ENCODE measurements at places on chromosomes 7 and 10. TPM values are rescaled to one million over a fixed set of nuclear protein-coding genes. Genes with fewer than 3 reads are reported as not detected.

DNA sequence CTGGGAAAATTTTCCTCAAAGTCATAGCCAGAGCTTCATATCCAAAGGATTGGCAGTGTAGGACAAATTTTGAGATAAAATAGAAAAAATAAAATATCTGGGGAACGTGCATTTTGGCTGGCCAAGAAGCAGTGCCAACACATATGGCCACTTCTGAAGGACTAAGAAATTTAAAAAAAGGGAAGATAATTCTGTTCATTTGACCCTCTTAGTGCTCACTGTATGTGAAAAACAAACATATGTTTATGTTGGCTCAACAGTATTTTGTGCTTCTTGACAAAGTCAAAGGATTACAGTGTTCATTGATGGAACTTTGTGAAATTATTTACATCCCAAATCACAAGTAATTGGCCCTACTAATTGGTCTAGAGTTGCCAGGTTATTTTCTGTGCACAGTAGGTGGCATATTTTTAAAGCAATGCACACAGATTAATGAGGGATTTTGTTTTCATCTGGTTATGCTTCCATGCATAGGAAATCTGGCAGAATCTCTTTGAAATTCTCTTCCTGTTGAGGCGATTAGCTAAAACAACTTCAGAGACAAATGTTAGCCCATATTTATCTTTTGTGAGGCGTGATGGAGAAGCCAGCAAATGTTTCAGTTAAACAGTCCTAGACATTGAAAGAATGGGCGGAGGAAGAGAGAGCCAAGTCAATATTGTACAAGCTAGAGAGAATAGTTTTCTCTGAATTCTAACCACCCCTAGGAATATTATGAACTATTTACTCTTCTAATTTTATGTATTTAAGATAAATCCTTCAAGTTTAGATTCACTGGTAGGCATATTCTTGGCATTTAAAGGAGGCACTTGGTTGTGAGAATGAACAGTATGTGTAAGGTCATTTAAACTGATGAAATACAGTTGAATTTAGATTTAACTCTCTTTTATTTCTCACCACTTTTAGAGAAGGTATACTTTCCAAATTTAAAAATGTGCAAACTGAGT, 237.7 kb upstream of the MBL2 start:
- no peaks in the 10 kb centered on the region for H3K4me1 ChIP-seq
- H3K36me3 ChIP-seq = no peaks in the 10 kb centered on the region
- DNase-seq = no peak
- H3K4me3 ChIP-seq = no peak overlapping the region

DNA sequence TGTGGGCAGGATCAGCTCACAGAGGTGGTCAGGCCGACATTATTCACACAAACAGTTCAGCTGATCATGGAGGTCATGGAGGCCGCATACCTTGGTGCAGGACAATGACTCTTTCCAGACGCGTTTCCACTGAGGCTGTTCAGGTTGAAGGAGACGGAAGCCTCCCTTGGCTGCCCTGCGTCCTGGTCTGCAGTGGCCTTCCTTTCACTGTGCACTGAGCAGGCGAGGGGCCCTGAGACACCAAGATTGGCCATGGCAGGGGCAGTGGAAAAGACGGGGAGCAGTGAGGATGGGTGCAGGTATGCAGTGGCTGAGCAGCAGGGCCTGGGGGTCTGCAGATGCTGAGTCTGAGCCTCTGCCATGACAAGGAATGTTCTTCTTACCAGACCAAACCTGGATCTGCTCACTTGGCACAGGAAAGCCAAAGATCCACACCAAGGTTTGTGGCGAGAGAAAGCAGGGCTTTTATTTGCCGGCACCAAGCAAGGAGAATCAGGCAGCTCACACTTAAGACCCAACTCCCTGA, 263.3 kb downstream of the GLRX3 start:
- no peak for DNase-seq
- H3K27me3 ChIP-seq = no peaks in the 10 kb centered on the region
- H3K4me1 ChIP-seq = no peaks in the 10 kb centered on the region
- no peak overlapping the region for H3K27ac ChIP-seq
- H3K36me3 ChIP-seq = no peaks in the 10 kb centered on the region
- H3K4me3 ChIP-seq = no peak overlapping the region

GRCh38 chr10:72298592-72299519, 25.1 kb downstream of the DDIT4 start:
- H3K36me3 ChIP-seq = peaks cover 9% of the 10 kb centered on the region
- H3K27ac ChIP-seq = peak overlapping the region; percentile 97
- peaks cover 72% of the 10 kb centered on the region for H3K4me1 ChIP-seq

GRCh38 chr7:155665957-155666287, 21.5 kb downstream of the RBM33 start:
- DNase-seq = no peak
- peaks cover 56% of the 10 kb centered on the region for H3K4me1 ChIP-seq
- no peak overlapping the region for H3K4me3 ChIP-seq
- peaks cover 31% of the 10 kb centered on the region for H3K36me3 ChIP-seq

DNA sequence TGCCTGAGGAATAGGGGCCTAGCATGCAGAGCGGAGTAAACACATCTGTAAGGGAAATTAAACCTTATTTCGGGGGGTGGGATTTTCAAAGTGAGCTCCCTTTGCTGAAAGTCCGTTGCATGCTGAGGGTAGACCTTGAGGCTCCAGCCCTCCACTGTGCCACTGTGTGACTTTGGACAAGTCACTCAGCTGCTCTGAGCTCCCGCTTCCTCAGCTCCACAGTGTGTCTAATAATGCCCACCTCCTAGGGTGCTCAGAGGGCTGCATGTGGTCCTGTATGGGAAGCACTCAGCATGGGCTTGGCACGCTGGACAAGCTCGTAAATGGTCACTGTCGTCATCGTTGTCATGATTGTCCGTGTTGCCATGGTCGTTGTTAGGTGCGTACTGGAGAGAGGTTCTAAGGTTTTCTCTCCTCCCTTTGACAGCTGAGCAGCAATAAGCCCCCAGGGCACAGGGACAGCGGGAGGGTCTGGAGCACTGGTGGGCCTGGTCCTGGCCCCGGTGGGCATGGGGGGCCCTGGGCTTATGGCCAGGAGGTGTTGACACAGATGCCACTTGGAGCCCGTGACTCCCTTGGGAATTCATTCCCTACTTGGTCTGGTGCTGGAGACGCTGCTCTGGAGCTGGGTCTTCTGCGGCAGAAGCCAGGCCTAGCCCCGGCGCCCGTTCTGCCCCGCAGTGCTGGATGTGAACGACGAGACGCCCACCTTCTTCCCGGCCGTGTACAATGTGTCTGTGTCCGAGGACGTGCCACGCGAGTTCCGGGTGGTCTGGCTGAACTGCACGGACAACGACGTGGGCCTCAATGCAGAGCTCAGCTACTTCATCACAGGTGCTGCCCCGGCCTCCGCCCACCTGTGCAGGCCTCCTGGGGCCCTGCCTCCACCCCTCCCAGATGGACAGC, 13.1 kb downstream of the C10orf105 start:
- H3K27ac ChIP-seq = no peak overlapping the region
- no peak for DNase-seq
- no peak overlapping the region for H3K4me3 ChIP-seq
- peaks cover 22% of the 10 kb centered on the region for H3K4me1 ChIP-seq
- no peaks in the 10 kb centered on the region for H3K36me3 ChIP-seq

GRCh38 chr7:40009301-40009700, 59.2 kb downstream of the CDK13 start:
- DNase-seq = no peak
- H3K4me1 ChIP-seq = peaks cover 2% of the 10 kb centered on the region
- peaks cover 30% of the 10 kb centered on the region for H3K36me3 ChIP-seq
- H3K4me3 ChIP-seq = no peak overlapping the region

- H3K27ac ChIP-seq = no peak overlapping the region
- H3K36me3 ChIP-seq = no peaks in the 10 kb centered on the region
Observed at GRCh38 chr10:97314671-97315070, 4.4 kb upstream of the FRAT1 start.

DNA sequence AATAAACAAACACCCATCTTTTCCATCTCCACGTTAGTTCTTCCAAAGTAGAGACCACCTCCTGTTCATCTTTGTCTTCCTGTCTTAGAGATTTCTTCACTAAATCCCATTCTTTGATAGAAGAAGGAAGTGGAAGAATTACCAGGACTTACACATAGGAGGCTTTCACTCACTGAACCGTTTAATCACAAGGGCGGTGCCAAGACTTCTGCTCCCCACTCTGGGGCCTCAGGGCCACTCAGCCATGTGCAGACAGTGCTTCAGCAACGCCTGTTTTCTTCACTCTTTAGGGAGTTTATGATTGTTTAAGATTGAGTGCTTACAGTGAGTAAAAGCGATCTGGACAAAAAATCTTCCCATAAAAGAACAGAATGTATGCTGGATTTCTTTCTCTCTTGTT, 63.9 kb upstream of the SORCS3 start:
- H3K27me3 ChIP-seq = no peaks in the 10 kb centered on the region
- no peak for DNase-seq
- H3K27ac ChIP-seq = no peak overlapping the region
- no peaks in the 10 kb centered on the region for H3K36me3 ChIP-seq
- no peaks in the 10 kb centered on the region for H3K4me1 ChIP-seq

DNA sequence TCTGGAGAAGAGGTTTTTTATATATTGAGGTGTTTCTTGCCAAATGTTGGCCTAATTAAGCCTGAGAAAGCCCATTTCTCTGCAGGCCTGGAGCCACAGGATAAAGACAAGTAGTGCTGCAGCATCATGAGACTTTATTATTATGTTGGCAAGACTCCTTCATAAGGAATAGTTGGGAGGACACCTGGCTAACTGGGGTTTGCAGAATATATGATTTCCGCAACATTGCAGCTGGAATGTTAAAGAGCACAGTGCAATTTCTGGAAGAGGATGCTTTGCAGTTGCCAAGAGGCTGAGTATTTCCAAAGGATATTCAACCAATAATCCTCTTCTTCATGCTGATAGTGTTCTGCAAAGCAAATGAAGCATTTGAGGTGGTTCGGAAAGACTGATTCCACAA, 1512.8 kb upstream of the LRRTM3 start:
- H3K36me3 ChIP-seq = no peaks in the 10 kb centered on the region
- no peak for DNase-seq
- no peak overlapping the region for H3K4me3 ChIP-seq
- no peaks in the 10 kb centered on the region for H3K4me1 ChIP-seq
- no peaks in the 10 kb centered on the region for H3K27me3 ChIP-seq

GRCh38 chr10:114095559-114096337, 52.1 kb downstream of the ADRB1 start:
- H3K4me1 ChIP-seq = peaks cover 34% of the 10 kb centered on the region
- H3K27me3 ChIP-seq = peaks cover 31% of the 10 kb centered on the region
- DNase-seq = no peak

GRCh38 chr7:157644946-157645345, 308.1 kb downstream of the DNAJB6 start:
- no peak overlapping the region for H3K4me3 ChIP-seq
- no peak overlapping the region for H3K27ac ChIP-seq
- no peaks in the 10 kb centered on the region for H3K4me1 ChIP-seq
- H3K36me3 ChIP-seq = peaks cover 2% of the 10 kb centered on the region
- H3K27me3 ChIP-seq = peaks cover 4% of the 10 kb centered on the region
- DNase-seq = no peak

DNA sequence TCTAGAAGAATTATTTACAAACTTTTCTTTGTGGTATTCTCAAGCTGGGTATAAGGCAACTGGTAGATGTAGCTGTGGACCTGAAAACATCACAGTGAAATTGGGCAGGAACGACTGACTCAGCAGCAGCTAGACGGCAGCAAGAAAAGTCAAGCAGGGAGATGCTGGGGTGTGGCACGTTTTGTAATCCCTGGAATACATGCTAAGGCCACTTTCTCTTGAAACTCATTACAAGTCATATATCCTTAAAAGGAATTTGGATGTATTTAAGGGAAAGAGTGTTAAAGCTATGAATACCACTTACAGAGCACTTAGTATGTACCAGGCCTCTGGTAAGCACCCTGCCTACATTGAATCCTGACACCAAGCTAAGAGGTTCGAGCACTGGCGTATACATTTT, 17.4 kb downstream of the BEND7 start:
- H3K27ac ChIP-seq = no peak overlapping the region
- peaks cover 14% of the 10 kb centered on the region for H3K27me3 ChIP-seq
- no peaks in the 10 kb centered on the region for H3K36me3 ChIP-seq
- no peak for DNase-seq

GRCh38 chr7:105623906-105624305, 42.6 kb upstream of the EFCAB10 start:
- peaks cover 36% of the 10 kb centered on the region for H3K36me3 ChIP-seq
- DNase-seq = no peak
- no peaks in the 10 kb centered on the region for H3K27me3 ChIP-seq
- H3K4me3 ChIP-seq = no peak overlapping the region
- H3K27ac ChIP-seq = no peak overlapping the region

- no peak overlapping the region for H3K4me3 ChIP-seq
- H3K27ac ChIP-seq = no peak overlapping the region
- peaks cover 3% of the 10 kb centered on the region for H3K27me3 ChIP-seq
- DNase-seq = no peak
- H3K4me1 ChIP-seq = no peaks in the 10 kb centered on the region
- no peaks in the 10 kb centered on the region for H3K36me3 ChIP-seq
Observed at GRCh38 chr10:70778267-70778924, 6.8 kb downstream of the TBATA start.

GRCh38 chr7:97470726-97471125, 261.2 kb upstream of the TAC1 start:
- DNase-seq = no peak
- no peaks in the 10 kb centered on the region for H3K27me3 ChIP-seq
- H3K36me3 ChIP-seq = no peaks in the 10 kb centered on the region
- no peak overlapping the region for H3K4me3 ChIP-seq

DNA sequence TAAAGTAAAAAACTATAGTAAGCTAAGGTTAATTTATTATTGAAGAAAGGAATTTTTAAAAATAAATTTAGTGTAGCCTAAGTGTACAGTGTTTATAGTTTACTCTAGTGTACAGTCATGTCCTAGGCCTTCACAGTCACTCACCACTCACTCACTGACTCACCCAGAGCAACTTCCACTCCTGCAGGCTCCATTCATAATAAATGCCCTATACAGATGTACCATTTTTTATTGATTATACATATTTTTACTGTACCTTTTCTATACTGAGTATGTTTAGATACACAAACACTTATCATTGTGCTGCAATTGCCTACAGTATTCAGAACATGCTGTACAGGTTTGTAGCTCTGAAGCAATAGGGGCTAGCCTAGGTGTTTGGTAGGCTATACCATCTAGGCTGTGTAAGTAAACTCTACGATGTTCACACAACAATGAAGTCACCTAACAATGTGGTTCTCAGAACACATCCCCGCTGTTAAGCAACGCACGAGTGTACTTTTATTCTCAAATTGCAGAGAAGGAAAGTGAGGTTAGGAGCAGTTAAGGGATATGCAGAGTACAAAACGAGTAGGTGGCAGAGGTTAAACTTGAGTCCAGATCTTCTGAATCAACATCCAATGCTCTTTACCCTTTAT, 38.9 kb upstream of the PLCE1 start:
- no peaks in the 10 kb centered on the region for H3K36me3 ChIP-seq
- H3K4me1 ChIP-seq = no peaks in the 10 kb centered on the region
- no peak for DNase-seq
- H3K4me3 ChIP-seq = no peak overlapping the region

- no peak for DNase-seq
- no peaks in the 10 kb centered on the region for H3K27me3 ChIP-seq
- H3K27ac ChIP-seq = no peak overlapping the region
- H3K4me1 ChIP-seq = no peaks in the 10 kb centered on the region
- H3K4me3 ChIP-seq = no peak overlapping the region
- H3K36me3 ChIP-seq = no peaks in the 10 kb centered on the region
Observed at GRCh38 chr10:120588311-120588710, 131.3 kb downstream of the PLPP4 start.

GRCh38 chr10:91759581-91759986, 38.6 kb upstream of the TNKS2 start:
- peaks cover 10% of the 10 kb centered on the region for H3K4me1 ChIP-seq
- H3K36me3 ChIP-seq = no peaks in the 10 kb centered on the region
- no peak for DNase-seq

Gene PSD
- total RNA-seq = 1.4 TPM

Gene DDX21
- 81.6 TPM for total RNA-seq

Gene MET
- 0.21 TPM for total RNA-seq

Gene LRRN3
- 211 TPM for total RNA-seq

Gene CALCR
- total RNA-seq = not detected

Gene GSAP
- 8.7 TPM for total RNA-seq
